Activated T-cell treated with anti-CD3 and anti-CD28 coated beads for 48 hours (primary cell): ENCODE measurements at places on chromosomes 13 and 19.

- no peak for DNase-seq
These were observed 14.4 kb upstream of the ANKRD10 start for GRCh38 chr13:110929104-110929777.

- no peak for DNase-seq
These were observed 9.5 kb upstream of the PLEKHF1 start for GRCh38 chr19:29655648-29656335.

GRCh38 chr13:49833402-49833801, 40.9 kb upstream of the KPNA3 start:
- DNase-seq = no peak

DNA sequence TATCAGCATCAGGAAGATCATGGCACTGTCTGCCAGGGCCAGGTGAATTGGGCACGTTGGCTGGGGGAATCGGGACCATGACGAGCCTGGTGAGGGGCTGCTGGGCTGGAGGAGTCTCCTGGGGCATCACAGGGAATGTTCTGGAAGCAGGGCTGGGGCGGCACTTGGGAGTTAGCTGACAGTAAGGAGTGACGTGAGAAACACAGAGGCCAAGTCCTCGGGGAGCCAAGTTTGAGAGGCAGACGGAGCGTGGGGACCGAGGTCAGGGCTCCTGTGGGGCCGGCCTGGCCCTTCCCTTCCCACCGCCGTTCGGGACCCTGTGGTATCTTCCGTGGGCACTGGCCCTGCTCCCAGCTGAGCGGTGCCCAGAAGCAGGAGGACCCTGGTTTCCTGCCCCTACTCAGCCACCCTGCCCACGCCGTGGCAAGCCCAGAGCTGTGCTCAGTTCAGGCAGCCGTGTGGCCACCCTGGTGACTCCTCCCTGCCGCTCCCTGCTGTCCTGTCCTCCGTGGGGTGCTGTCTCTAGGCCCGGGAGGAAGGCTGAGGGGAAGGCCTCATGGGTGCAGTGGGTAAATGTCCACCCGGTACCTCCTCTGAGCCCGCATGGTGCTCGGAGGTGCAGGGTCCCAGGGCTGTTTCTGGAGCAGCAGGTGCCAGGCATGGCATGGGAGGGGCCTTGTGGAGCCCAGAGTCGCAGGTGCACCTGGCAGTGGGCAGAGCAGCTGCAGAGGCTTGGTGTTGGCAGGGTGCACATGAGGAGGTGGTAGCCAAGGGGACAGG, 25.2 kb downstream of the CRTC1 start:
- no peak for DNase-seq

GRCh38 chr13:97844151-97844550, 109.3 kb upstream of the IPO5 start:
- no peak for DNase-seq

- DNase-seq = peak; percentile 18
These were observed at the start of gene ADGRE1 for GRCh38 chr19:6887316-6887715. Gene ADGRE1 (plus strand): TSS chr19:6887579. CDS start chr19:6887609, 30 bp downstream.

- DNase-seq = no peak
These were observed 3.3 kb upstream of the EPOR start for GRCh38 chr19:11387162-11388034.

DNA sequence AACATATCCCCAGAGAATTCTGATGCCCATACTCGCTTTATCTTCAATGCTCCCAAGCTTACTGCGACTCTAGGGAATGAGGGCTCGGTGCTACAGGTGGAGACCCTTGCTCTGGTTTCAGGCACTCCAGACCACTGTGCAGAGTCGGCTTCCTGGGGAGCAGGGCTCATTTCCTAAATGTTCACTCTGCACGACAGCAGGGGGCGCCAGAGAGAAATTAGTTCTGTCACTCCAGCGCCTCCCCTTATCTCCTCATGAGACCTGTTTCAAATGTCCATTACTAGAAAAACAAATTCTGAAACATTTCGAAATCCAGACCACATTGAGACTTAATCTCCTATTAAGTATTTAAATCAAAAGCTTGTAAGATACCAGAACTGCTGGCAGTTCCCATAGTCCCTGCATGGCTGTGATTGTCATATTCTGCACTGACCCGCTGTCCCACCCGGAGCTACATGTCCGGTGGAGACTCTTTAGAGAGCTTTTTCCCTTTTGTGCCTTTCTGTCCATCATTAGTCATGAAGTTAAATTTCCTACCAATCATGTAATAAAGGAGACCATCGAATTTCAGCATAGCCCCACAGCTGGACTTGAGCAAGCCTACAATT, 22.4 kb downstream of the EPSTI1 start:
- DNase-seq = peak; percentile 72

GRCh38 chr19:33248954-33249613, 23.4 kb upstream of the SLC7A10 start:
- no peak for DNase-seq

DNA sequence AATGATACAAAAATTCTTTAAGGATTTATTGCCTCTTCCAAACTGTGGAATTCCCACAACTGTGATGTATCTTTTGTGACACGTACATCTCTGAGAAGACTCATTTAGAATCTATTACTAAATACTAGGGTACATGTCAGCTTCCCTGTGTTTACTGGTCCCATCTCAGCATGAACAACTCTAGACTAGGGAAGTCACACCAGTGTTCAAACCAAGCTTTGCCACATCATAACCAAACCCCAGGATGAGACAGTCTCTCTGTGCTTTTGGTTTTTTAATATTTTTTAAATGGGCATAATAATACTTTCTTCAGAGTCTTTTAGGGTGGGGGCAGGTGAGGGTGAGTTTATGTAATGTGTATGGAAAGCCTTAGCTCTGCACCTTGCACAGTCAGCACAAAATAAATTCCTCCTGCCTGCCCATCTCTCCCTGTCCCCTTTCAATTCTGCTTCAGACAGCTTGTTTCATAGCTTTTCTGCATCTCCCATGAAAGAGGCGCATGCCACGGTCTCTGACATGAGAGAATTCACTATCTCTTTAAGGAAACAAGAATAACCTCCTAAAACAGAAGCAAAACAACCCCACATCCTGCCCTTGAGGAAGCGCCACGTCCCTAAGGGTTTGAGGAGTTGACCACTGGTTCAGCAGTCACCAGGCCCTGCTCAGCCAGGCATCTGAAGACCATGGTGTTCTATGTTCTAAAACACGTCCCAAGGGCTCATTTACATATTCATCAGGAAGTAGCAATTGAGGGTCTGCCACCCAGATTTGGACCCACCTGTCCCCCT, 174.5 kb downstream of the USP12 start:
- no peak for DNase-seq

DNA sequence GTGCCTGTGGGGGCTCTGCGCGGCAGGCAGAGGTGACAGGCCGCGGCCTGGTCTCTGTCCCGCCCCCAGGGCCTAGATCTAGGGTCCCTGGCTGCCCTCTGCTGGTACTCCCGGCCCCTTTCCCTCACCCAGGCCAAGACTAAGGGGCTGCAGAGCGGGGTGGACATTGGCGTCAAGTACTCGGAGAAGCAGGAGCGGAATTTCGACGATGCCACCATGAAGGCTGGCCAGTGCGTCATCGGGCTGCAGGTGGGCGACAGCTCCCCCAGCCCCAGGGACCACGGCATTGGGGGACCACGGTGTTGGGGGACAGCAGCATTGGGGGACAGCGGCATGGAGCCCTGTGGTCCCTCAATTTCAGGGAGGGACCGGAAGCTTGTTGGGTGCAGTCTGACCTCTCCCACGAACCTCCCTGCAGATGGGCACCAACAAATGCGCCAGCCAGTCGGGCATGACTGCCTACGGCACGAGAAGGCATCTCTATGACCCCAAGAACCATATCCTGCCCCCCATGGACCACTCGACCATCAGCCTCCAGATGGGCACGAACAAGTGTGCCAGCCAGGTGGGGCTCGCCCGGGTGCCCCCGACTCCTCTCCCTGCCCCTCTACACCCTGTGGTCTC, 3.8 kb upstream of the ABCA7 start:
- no peak for DNase-seq

- no peak for DNase-seq
These were observed 9.7 kb downstream of the RNASEH2B start for GRCh38 chr13:50919277-50919676.

- DNase-seq = no peak
These were observed 30.4 kb downstream of the RB1 start for GRCh38 chr13:48333976-48334375.

GRCh38 chr19:47651691-47652090, 42.8 kb downstream of the BICRA start:
- DNase-seq = no peak

DNA sequence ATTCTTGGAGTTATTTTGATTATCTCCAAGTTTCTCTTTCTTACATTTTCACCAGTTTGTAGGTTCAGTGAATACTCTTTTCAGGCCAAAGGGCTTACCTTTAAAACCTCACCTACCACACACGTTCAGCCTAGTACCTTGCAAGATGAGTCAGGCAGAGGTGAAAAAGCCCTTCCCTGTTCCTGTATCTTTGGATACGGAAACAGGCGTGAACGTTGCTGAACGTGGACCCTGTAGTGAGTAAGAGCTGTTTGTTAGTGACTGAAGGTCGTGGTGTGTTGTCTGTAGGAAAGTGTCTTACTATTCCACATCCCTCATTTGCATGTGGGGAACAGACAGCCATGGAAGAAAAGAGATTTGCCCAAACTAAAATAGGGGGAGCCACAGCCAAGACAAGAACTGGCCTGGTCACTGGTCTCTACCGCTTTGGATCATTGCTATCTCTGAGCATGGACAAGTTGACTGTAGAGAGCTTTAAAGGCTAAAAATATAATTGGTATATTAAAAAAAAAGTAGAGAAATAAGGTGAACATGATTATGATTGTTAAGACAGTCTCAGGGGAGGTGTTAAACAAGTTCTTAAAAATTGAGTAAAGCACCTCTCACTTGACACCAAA, 3.5 kb downstream of the CEBPG start:
- no peak for DNase-seq

- no peak for DNase-seq
These were observed 72.3 kb downstream of the NAA16 start for GRCh38 chr13:41383386-41383785.

DNA sequence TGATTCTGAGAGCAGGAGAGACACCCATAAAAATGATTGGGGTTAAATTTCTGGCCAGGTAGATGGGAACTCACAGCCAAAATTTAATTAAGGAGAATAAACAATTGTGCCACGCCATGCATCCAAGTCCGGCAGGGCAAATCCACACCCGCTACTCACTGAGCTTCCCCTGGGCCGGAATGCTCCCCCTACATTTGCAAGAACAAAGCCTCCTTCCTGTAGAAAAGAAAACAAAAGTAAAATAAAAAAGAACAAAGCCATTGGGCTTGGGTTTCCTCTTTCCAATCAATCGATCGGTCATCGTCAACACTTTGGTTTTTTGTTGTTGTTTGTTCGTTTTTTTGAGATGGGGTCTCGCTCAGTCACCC, 30.2 kb upstream of the TFDP1 start:
- no peak for DNase-seq

- no peak for DNase-seq
These were observed 96.3 kb downstream of the VWA8 start for GRCh38 chr13:41864658-41865057.

GRCh38 chr13:20391597-20392452, 133.8 kb downstream of the CRYL1 start:
- no peak for DNase-seq

- DNase-seq = no peak
These were observed 80.3 kb upstream of the ARHGEF7 start for GRCh38 chr13:111034811-111035210.

DNA sequence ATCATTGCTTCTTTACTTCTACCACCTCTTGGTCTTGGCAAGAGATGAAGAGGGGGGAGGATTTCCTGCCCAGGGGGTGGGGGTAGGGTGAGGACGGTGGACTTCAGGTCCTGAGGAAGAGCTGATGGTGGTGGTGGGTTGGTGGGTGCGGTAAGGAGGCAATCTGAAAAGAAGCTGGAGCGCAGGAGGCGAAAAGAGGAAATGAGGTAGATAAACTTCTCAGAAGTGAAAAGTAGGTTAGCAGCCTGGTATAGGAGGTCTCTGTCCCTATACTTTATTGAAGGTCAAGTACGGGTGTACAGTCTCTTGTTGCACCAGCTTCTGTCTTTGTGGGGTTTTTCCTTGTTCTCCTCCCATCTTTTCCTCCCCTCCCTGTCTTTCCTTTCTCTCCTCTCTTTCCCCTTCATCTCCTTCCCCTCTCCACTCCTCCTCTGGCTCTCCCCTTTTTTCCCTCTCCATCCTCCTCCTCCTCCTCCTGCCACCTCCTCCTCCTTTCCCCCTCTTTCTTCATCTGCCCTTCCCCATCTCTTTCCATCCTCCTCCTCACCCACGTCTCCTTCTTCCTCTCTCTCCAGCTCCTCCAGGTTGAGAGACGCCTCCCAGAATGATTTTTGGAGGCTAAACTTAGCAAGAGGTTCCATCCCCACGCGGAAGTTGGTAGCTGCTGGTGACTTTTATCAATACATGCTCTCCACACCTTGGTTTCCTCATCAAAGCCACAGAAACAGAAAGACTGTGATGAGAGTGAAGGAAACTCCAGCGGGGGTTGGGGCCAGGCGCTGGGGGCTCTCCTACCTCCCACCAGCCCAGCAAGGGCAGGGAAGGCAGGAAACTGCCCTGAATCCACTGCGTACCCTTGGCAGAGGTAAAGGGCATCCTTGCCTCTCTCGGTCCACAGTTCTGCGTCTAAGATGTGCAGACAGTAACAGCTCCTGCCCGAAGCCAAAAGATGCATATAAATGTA, 15.3 kb downstream of the TNFSF14 start:
- peak; percentile 59 for DNase-seq

DNA sequence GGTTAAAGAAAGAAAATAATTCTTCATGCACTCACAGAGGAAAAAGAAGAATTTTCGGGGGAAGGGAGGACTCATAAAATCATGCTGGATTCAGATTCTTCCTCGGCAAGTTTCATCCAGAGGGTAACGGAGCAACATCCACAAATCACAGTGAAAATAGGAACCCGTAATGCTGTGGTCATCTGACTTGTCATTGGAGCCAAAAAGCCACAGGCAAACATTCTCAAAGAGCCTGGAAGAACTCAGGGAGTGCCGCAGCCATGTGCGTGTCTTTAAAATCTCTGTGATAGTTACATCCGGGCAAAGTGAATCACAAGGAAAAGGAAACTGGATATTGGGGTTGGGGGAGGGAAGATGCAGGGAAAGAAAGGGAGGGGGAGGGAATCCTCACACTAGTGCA, 33.0 kb upstream of the VSTM2B start:
- no peak for DNase-seq

DNA sequence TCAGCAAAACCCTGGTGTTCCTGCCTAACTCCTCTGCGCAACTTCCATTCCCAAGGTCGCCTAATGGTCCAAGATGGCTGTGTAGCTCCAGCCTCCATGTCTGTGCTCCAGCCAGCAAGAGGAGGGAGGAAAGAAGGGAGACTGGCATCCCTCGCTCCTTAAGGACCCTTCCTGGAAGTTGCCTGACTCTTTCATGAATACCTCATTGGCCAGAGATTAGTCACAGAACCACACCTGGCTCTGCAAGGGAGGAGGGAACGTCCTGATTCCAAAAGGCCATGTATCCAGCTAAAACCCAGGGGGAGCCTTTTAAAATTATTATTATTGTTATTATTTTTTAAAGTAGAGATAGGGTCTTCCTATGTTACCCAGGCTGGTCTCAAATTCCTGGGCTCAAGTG, 4.8 kb downstream of the KCNK6 start:
- no peak for DNase-seq
